Muscle of leg (tissue), 16 donors: ENCODE measurements at places on chromosomes 7 and 10.
A peak's percentile ranks its signal among the peaks of the same experiment; 100 is the strongest.

GRCh38 chr10:42638821-42639270 is 476 bp upstream of the ZNF33B start:
- DNase-seq: no peak

DNA sequence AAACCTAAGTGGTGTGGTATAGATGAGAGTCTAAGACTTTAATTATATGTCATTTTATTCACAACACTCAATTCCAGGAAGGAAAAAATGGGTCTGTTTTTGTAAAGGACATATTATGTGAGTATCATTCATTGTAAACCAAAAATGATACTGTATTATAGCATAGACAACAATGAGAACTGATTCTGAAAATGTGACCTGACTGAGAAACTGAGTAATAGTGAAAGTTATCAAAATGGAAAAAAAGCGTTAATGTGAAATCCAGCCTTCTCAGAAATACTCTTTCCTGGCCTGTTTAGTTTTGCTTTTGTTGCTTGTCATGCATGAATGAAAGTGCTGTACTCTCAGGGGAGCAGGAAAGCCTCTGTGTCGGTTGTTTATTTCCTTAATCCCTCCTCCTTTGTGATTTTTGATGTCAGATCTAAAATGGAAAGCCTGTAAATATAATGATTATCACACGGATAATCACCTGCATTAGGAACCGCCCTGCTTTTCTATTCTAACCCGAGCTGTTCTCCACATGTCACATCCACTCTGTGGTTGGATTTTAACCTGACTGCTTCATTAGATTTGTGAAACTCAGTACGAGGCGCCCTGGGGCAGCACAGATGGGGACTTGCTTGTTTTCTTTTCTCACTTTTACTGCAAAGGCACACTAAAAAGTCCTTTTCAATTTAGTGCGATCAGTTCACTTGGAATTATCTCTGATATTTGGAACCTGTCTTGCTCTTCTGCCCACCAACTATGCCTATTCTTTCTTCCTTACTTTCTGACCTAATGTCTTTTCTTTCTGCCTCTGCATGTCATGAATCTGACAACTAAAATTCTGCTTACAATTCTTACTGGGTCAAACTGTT is 240.9 kb upstream of the KAT6B start:
- peak; percentile 67 for DNase-seq

DNA sequence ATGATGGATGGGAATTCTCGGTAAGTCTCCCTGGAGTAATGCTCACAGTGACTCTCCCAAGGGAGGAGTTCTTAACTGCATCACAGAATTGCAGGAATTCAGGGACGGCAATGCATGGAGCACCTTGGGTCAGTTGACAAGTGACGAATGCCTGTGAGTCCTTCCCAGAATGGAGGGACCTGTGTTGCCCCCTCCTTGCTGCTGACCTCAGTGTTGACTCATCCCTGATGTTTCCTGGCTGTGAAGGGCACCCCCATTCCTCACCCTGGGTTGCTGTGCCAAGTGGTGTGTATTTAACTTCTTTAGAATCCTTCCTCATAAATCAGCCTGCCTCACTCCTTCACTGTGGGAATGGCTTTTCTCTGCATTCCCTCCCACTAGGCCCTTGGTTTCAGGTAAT is 98.9 kb downstream of the LRMDA start:
- no peak for DNase-seq

- DNase-seq: no peak
These were observed 29.4 kb upstream of the ANLN start for GRCh38 chr7:36360244-36360643.

- no peak for DNase-seq
These were observed 1133.4 kb downstream of the XPNPEP1 start for GRCh38 chr10:108789919-108790318.

- DNase-seq: peak; percentile 91
These were observed 35.1 kb downstream of the DNAJB12 start for GRCh38 chr10:72319416-72320254.

GRCh38 chr7:106774768-106775551 is 90.1 kb upstream of the PIK3CG start:
- DNase-seq: no peak

DNA sequence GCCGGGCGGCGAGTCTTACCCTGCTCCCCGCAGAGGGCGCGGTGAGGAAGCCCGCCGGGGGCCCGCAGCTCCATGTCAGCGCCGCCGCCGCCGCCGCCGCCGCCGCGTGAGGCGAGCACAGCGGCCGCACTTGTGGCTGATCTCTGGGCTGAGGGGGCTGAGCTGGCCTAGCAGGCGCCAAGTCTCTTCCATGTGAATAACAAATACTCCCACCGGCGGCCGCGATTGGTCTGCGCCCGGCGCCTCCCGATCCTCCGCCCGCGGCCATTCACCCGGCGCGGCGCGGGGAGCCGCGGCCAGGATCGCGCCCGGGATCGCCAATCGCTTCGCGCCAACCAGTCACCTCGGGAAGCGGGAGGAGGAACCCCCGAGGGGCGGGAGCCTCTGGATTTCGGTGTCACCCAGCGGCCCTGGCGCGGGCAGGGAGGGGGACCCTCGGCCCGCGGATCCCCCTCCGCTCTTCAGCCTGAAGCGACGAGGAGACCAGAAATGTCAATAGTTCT is at the start of gene GRM8:
Gene GRM8, minus strand, starts transcription at position 164 of the 503 bp plus-strand sequence.
- DNase-seq: peak; percentile 65

- DNase-seq: no peak
These were observed 950.0 kb upstream of the CELF2 start for GRCh38 chr10:10067644-10068043.

DNA sequence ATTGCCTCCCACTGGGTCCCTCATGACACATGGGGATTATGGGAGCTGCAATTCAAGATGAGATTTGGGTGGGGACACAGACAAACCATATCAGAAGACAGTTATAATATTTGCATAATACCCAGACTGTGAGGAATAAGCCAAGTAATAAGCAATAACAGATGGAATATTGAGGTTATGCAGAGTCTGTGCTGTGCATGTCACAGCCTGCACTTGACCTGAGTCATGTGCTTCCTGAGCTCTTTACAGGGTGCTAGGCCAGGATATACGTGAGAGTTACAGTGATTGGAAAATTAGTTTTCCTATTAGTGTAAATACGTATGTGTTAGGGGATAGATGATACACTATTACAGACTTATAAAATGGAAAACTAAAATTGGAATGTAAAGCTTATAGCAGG is 288.7 kb downstream of the SDK1 start:
- no peak for DNase-seq

- peak; percentile 25 for DNase-seq
These were observed 55.2 kb upstream of the ZNF746 start for GRCh38 chr7:149552799-149553198.

DNA sequence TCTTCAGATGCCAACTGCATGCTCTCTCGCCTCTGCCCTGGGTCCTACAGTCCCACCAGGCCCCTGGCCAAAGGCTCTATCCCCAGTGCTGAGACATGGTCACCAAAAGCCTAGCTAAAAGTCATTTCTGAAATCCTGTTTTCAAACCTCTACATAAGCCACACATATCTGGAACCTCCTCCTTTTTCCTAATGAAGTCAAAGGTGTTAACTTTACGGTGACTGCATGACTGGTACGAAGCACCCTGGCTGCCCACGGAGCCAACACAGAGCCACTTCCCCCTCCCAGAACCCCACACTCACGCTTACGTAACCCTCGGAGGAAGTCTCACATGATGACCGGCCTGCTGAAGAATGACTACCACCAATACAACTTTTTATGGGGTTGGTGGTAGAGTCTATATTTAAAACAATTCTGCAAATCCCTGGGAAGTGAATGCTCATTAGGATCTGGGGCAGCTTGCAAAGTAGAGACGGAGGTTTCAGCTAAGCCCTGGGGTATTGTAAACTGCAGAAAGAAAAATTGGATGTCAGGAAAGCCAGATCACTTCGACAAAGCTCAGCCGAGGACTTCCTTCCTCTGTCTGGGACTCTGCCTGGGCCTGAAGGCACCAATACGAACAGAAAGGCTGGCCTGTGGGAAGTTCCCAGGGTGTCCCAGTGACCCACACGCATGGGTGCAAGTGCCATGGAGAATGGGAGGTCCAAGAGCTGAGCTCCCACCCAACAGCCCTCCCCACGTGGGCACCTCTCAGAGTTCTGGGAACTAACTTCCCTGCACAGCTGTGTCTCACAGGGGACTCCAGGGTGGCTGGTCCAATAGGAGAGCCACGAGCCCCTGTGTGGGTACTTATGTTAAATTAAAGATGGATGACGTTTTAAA is 50.7 kb downstream of the PDGFA start:
- no peak for DNase-seq

DNA sequence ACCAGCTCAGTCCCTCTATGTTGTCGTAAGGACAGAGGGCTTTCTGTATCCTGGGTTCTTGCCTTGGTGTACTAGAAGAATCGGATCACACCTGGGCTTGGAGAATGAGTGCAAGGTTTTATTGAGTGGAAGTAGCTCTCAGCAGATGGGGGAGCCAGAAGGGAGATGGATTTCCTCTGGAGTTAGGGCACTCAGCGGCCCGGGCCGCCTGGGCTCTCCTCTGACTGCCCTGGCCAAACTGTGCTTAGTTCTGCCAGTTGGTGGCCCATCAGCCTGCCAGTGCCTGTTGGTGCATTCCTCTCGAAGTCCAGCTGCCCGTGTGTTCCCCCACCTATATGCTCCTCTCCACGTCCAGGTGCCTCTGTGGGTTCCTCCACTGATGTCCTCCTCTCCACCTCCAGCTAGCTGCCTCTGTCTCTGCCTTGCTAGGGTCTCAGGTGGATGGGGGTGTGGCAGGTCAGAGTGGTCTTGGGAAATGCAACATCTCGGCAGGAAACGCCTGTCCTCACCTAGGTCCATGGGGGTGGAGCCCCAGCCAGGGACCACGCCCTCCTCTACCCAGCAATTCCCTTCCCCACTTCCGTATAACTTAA is 148.6 kb downstream of the PPP1R3A start:
- DNase-seq: no peak
